Activated T-helper 1 cell treated with anti-CD3 and anti-CD28 coated beads, Interleukin-12 subunit alpha, Interleukin-12 subunit beta, Interleukin-2, Interleukin-4 antibody, amounts not matched to agents 30 ng/mL and 10 ng/mL and 1 ng/mL, durations not matched to agents 14 hours and 24 hours and 36 hours (primary cell): ENCODE measurements at places on chromosomes 3 and 15. TPM values are rescaled to one million over a fixed set of nuclear protein-coding genes. Genes with fewer than 3 reads are reported as not detected.

GRCh38 chr15:50137893-50138292, 18.9 kb upstream of the ATP8B4 start:
- no peak overlapping the region for H3K4me3 ChIP-seq
- no peak for DNase-seq
- peaks cover 23% of the 10 kb centered on the region for H3K36me3 ChIP-seq
- peaks cover 64% of the 10 kb centered on the region for H3K4me1 ChIP-seq
- peak overlapping the region; percentile 98 for H3K27ac ChIP-seq

GRCh38 chr15:77624868-77625267, 7.8 kb downstream of the LINGO1 start:
- H3K27me3 ChIP-seq: peaks cover 19% of the 10 kb centered on the region
- no peak overlapping the region for H3K27ac ChIP-seq
- no peaks in the 10 kb centered on the region for H3K36me3 ChIP-seq
- no peaks in the 10 kb centered on the region for H3K4me1 ChIP-seq
- no peak overlapping the region for H3K4me3 ChIP-seq
- no peak for DNase-seq

- peaks cover 2% of the 10 kb centered on the region for H3K27me3 ChIP-seq
- DNase-seq: no peak
- H3K4me1 ChIP-seq: peaks cover 16% of the 10 kb centered on the region
- H3K36me3 ChIP-seq: no peaks in the 10 kb centered on the region
Observed at GRCh38 chr3:129653019-129653418, 46.5 kb upstream of the PLXND1 start.

GRCh38 chr15:92810418-92811138, 89.5 kb upstream of the CHD2 start:
- H3K4me3 ChIP-seq: peak overlapping the region; percentile 94
- H3K27ac ChIP-seq: peak overlapping the region; percentile 98
- H3K4me1 ChIP-seq: peaks cover 54% of the 10 kb centered on the region
- no peaks in the 10 kb centered on the region for H3K27me3 ChIP-seq
- peaks cover 3% of the 10 kb centered on the region for H3K36me3 ChIP-seq
- no peak for DNase-seq

DNA sequence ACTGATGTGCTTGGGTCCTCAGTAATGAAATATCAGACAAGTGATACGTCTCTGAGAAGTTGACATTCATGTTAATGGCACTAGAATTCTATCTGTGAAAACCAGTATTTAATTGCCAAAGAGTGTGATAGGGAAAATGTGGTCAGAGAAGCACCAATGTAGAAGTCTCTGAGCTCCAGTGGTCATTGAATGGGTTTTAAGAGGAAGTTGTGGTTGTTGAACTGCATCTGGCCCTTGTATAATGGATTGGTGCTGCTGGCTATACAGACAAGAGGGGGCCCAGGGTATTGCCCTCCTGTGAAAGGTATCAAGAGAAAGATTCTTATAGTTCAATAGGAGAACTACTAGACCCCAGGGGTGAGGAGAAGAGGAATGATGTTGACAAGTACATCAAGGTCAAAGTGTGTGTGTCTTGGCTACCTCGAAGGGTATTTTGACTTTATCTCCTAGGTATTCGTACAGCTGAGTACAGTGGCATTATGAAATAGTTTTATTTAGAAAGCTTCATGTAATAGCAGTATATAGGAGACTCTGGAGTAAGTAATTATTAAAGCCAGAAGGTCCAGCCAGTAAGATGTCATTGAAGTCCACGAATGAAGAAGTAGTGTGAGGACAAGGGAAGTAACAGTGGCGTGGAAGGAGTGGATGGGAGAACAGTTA, 47.1 kb downstream of the CHD2 start:
- peaks cover 81% of the 10 kb centered on the region for H3K36me3 ChIP-seq
- H3K4me1 ChIP-seq: peaks cover 12% of the 10 kb centered on the region
- DNase-seq: no peak
- no peaks in the 10 kb centered on the region for H3K27me3 ChIP-seq

DNA sequence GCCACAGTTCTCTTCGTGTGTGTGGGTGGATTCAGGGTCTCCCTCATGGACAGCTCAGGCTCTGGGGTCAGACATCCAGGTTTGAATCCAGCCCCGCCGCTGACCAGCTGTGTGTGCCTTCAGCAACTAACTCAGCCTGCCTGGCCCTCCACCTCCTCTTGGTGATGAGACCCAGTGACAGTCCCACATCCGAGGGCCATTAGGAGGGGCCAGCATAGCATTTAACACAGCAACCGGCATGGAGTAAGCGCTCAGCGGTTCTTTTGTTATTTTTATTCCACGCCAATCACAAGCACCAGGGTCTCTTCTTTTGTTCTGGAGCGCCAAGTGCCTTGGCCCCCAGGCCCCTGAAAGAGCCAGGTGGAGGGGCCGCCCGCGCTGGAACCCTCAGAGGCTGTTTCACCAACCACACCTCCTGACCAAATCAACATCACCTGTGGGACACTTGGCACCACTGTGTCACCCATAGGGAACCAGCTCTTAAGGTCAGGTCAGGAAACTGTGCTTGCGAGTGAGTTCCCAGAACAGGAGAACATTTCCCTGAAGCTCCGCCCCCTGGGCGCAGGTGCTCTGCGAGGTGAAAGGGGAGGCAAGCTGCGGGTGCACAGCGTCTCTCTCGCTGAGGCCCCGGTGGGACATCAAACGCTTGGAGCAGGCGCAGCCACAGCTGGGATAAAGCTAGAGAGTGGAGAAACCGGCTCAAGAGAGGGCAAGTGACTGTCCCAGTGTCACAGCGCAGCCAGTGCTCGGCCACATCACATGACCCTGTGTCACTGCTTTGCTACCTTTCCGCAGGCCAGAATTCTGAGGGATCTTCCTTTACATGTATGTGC, 311.3 kb downstream of the UACA start:
- H3K27ac ChIP-seq: no peak overlapping the region
- peak; percentile 27 for DNase-seq
- peaks cover 2% of the 10 kb centered on the region for H3K36me3 ChIP-seq
- peaks cover 46% of the 10 kb centered on the region for H3K4me1 ChIP-seq
- peaks cover 56% of the 10 kb centered on the region for H3K27me3 ChIP-seq

DNA sequence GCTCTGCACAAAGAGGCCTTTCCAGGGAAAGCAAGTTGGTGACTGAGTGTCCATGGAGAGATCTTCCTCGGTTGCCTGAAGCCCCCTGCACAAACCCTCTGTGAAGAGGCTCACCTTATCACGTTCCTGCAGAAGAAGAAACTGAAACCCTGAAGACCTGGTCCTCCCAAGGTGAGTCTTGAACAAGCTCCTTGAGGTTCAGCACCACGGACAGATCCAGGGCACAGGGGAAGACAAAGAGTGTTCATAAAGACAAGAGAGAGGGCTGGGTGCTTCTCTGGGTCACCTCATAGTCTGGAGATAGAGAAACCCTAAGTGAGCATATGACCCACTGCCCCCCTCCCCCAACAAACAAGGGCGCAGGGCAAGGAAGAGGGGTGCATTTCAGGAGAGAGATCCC, 21.7 kb upstream of the TBC1D21 start:
- DNase-seq: peak; percentile 20
- no peak overlapping the region for H3K4me3 ChIP-seq
- peaks cover 11% of the 10 kb centered on the region for H3K27me3 ChIP-seq
- H3K36me3 ChIP-seq: no peaks in the 10 kb centered on the region
- no peaks in the 10 kb centered on the region for H3K4me1 ChIP-seq
- no peak overlapping the region for H3K27ac ChIP-seq

DNA sequence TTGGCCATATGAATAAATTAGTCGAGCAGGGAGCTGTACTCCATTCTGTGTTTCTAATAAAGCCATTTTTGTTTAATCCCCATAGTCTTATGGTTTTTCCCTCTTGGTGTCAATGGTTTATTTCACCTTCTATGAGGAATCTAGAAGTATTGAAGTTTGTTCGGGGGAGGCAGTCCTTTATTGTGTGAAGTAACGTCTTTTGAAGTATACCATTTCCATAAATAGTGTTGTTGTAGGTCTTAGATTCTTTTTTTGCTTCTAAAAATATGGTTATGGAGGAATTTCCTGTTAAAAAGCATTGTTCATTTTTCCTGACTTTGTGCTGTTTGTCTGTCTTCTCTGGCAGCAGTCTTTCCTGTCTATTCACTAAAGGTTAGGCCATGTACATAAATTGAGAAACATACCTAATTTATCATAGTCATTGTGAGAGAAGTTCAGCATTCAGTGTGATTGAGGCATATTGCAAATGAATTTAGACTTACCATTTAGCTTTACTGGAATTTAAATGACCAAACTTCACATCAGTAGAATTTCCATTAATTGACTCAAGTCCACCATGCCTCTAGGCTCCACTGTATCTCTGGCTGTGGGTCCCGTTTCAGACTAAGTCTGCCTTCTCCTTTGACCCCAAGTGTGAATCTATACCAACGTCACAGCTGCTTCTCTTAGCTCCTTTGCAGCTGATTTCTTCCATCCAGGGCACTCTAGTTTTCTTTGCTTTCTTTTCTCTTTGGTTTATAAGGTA, 37.3 kb downstream of the YEATS2 start:
- peaks cover 11% of the 10 kb centered on the region for H3K4me1 ChIP-seq
- H3K27me3 ChIP-seq: no peaks in the 10 kb centered on the region
- DNase-seq: no peak
- peaks cover 61% of the 10 kb centered on the region for H3K36me3 ChIP-seq
- no peak overlapping the region for H3K27ac ChIP-seq
- no peak overlapping the region for H3K4me3 ChIP-seq

DNA sequence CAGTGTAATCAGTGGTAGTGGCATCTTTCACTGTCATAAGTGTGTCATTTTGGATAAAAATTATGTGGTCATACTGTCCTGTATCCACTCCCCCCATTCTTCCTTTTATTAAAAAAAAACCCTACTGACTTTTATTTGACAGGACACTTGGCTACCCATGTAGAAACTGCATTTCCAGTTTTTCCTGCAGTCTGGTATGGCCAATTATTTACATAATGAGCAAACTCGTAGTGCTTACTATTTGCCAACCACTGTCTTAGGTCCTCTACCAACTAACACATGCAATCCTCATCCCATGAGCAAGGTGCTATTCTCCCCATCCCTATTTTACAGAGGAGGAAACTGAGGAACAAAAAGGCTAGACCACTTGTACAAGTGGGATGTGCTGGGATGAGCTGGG, 129.1 kb downstream of the MECOM start:
- H3K4me1 ChIP-seq: no peaks in the 10 kb centered on the region
- no peak overlapping the region for H3K27ac ChIP-seq
- no peaks in the 10 kb centered on the region for H3K36me3 ChIP-seq
- DNase-seq: no peak
- H3K4me3 ChIP-seq: no peak overlapping the region
- H3K27me3 ChIP-seq: peaks cover 1% of the 10 kb centered on the region

GRCh38 chr15:50751394-50751793, 14.1 kb downstream of the SPPL2A start:
- H3K27ac ChIP-seq: no peak overlapping the region
- no peak for DNase-seq
- H3K27me3 ChIP-seq: no peaks in the 10 kb centered on the region
- peaks cover 13% of the 10 kb centered on the region for H3K36me3 ChIP-seq
- no peak overlapping the region for H3K4me3 ChIP-seq
- H3K4me1 ChIP-seq: peaks cover 38% of the 10 kb centered on the region

- H3K27me3 ChIP-seq: peaks cover 5% of the 10 kb centered on the region
- H3K4me3 ChIP-seq: no peak overlapping the region
- no peaks in the 10 kb centered on the region for H3K36me3 ChIP-seq
- no peak overlapping the region for H3K27ac ChIP-seq
- H3K4me1 ChIP-seq: peaks cover 12% of the 10 kb centered on the region
Observed at GRCh38 chr3:128585974-128586373, 64.6 kb downstream of the RPN1 start.

DNA sequence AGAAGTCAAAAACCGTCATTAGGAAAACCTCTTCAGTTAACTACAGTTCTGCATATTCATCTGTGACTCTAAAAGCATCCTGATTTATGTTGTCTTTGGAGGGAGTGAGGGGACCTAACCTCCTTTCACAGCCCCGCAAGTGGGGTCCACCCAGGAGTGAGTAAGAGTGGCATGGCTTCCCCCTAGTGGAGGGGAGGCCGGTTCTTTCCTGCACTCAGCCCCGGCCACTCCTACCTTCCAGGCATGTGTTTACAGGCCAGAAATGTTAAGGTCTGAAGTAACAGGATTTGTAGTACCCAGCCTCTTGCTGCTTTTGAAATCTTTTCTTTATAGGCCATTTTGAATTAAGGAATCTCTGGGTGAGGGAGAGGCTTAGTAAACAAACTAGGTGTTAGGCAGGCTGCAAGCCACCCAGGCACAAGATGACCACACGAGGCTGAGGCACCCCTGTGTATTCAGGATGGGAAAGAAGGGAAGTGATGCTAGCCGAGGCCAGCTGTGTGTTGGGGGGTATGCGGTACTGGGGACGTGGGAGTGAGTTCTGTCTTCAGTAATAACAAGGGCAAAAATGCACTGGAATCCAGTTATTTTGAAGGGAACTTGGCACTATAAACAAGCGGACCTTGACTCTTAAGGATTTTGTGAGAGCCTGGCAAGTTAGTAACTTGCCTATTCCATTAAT, 50.5 kb downstream of the CTDSPL start:
- H3K27ac ChIP-seq: no peak overlapping the region
- DNase-seq: no peak
- peaks cover 1% of the 10 kb centered on the region for H3K36me3 ChIP-seq

- DNase-seq: no peak
- no peaks in the 10 kb centered on the region for H3K4me1 ChIP-seq
- no peak overlapping the region for H3K4me3 ChIP-seq
- H3K36me3 ChIP-seq: no peaks in the 10 kb centered on the region
- no peaks in the 10 kb centered on the region for H3K27me3 ChIP-seq
Observed at GRCh38 chr3:20646425-20646824, 460.4 kb upstream of the SGO1 start.

DNA sequence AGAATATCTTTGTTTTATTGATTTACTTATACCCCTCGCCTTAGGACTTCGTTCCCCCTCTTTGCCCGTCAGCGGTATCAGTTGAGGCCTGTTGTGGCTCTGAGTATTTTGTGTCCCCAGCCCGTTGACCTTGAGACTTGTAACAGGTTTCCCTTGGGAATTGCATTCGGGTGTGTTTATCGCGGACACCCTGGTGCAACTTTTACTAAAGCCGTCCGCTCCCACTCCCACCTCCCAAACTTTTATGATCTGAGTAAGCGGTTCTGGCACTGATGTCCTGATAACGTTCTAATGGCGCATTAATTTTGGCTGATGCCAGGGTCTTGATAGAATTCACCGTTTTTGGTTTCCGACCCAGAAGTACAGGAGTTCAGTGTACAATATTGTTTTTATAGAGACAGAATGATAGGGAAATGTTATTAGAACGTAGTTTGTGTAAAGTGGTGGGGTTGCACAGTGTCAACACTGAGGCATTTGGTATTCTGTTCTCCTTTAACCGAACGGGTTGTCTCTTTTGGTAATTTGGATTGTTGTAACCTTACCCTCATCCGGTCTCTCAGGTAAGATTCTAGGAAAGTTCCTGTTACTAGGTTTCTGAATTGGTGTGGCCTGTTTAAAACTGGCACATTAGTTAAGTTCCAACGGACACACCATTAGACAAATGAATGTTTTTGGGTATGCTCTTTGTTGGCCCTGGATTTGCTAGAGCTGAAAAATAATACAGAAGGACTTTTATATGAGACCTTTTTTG, 47.8 kb downstream of the OIP5 start:
- H3K27me3 ChIP-seq: no peaks in the 10 kb centered on the region
- H3K36me3 ChIP-seq: peaks cover 51% of the 10 kb centered on the region
- no peak for DNase-seq
- peak overlapping the region; percentile 92 for H3K27ac ChIP-seq
- H3K4me3 ChIP-seq: peak overlapping the region; percentile 97
- peaks cover 53% of the 10 kb centered on the region for H3K4me1 ChIP-seq

Gene GPR160
- total RNA-seq: 3.4 and 3.5 TPM in 2 replicates

Gene GPR149
- total RNA-seq: not detected in 2 replicates

Gene NPAP1
- total RNA-seq: not detected in 2 replicates

Gene WWTR1
- 0.57 and 0.81 TPM in 2 replicates for total RNA-seq
